ENCODE measurements at places on chromosomes 6 and 20.

DNA sequence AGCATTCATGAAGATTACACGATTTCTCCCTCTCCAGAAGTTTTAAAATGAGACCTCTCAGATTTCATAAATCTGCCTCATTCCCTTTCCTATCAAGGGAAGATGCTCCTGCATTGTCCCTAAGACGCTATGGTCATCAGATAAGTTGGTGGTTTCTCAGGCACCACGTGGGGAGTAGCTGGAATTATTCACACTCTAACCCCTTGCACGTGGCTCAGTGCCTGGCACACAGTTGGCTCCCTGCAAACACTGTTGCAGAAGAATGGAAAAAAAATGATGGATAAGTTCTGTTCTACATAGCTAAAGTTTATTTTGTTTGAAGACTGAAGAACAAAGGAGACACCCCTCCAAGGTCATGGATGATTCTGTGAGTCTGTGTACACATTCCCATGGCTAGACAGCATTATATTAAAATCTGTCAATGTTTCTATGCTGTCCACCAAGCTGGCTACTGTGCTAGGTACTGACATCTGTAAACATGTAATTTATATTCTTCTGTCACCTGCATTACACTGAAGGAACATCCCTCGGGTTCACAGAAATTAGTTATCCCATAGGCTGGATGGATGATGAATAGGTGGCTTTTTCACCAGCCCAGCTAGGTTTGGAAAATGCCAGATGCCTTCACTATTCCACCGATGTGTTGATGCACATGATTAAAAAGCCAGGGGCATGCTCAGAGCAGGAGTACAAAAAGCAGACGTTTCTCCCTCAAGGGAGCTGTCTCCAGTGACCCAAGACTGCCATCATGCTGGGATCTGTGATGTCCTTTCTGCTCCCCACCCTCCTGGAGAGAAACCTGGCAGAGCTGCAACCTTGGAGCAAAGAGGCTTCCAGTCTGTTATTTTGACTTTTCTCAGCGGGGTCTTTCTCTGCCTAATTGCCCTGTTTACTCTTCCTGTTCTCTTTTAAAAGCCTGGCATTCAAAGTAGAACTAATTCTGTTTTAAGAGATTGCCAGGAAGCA is 610.5 kb downstream of the UTRN start:
- no peak for DNase-seq

DNA sequence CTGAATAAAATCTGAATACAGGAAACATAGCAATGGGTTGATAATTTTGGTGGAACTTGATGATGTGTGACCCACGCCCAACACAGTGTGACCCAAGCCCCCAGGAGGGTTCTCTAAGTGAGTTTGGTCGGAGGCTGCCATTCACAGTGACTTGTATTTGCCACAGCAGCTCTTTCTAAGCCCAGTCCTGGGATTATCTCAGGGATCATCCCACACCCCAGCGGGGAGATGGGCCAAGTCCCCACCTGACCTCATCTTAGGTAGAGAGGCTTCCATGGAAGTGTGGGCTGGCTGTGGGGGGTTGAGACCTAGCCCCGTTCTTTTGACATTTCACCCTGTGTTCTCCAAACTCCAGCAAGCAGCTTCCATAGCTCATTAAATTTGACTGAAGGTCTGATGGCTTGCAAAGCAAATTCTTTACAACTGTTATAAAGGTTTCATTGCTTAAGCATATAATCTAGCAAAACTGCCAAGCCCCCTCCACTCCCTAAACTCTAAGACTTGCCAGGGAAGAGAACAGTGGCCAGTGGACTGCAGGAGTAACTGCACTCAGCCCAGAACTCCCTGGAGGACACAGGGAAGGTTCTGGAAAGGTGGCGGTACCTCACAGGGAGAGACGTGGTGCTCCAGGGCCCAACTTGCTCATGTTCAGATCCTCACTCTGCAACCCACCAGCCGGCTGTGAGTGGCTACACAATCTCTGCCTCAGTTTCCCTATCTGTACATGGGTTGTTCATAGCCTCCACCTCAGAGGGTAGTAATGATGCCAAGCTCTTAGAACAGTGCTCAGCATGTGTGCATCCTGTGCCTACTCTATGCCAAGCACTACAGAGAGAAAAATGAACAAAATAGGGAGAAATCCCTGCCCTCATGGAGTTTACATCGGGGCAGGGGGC is 1.0 kb upstream of the PCK1 start:
- DNase-seq: no peak

- no peak for DNase-seq
Observed at GRCh38 chr6:165621940-165622339, 41.1 kb downstream of the PDE10A start.

GRCh38 chr6:131949909-131950766 is 1.0 kb downstream of the CCN2 start:
- no peak for DNase-seq

Data from T-helper 2 cell (primary cell).